Cardiac septum (tissue), 1 donor: ENCODE measurements at places on chromosomes 4 and X. TPM values are rescaled to one million over a fixed set of nuclear protein-coding genes. Genes with fewer than 3 reads are reported as not detected.
A peak's percentile ranks its signal among the peaks of the same experiment; 100 is the strongest.

DNA sequence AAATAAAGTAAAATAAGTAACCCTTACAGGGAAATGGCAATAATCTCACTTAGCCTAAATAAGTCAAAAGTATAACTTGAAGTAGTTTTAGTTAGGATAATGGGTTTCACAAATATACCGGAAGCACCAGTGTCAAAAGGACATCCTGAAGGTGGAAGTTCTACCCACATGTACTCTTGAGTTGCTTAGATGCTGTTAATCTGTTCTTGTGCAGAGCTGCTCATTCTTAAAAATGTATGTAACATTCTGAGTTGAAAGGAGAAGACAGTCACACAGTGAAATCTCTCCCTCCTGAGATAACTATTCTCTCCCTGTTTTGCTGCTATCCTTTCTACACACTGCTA lies 11.2 kb upstream of the CCNG2 start:
- no peak for DNase-seq

DNA sequence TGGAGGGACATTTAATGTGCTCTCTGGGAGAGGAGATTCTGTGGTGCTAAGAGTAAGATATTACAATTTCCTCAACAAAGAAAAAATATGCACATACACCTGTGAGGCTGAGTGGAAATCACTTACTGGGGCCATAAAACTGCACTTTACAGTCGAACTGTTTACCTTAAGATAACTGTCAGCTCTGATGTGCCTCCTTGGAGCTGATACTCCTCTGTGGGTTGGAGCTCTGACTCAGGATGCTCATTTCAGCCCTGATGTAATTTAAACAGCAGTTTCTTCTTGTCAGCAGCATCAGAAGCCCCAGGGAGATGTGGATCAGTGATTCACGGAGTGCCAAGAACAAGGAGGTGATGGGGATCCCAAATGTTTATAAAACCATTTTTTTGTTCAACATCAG lies 241.9 kb upstream of the SFRP2 start:
- no peak for DNase-seq

DNA sequence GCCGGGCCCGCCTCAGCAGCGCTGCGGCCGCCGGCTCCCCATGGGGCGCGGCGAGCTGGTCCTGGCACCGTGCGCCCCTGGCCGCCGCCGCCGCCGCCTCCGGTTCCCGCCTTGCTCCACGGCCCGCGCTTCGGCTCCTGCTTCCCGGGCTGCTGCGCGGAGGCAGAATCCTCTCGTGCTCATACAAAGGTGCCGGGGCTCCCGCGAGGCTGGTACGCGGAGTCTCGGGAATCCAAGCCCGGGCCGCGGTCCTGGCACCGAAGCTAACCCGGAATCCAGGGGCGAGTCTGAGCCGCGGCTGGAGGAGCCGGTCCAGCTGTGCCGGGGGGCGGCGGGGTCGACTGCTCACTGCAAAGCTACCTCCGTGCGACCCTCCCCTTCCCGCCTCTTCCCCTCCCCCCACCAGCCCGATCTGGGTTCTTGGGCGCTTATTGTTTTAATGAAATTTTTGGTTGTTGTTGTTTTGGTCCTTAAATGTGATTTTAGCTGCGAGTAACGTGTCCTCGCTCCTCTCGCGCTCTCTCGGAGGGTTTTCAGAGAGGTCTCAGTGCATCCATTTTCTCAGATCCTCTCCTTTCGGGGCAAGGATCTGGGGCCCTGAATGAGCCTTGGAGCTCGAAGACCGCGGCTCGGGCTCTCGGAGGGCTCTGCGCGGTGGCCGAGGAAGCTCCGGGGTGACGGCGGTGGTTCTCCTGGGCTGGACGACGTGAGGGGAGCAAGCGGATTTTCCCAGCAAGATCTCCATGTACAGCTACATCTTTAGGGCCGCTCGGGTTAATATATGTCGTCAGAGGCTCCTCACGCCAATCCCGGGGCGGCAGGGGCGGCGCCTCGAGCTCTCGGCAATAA lies at the start of gene HAND2:
HAND2 (minus strand) TSS at position 753 of the 849 bp plus-strand sequence. CDS start 940 bp downstream, outside the sequence.
- peak; percentile 90 for DNase-seq

- no peak for DNase-seq
Measured at GRCh38 chr4:112747036-112747435, 110.1 kb downstream of the LARP7 start.

DNA sequence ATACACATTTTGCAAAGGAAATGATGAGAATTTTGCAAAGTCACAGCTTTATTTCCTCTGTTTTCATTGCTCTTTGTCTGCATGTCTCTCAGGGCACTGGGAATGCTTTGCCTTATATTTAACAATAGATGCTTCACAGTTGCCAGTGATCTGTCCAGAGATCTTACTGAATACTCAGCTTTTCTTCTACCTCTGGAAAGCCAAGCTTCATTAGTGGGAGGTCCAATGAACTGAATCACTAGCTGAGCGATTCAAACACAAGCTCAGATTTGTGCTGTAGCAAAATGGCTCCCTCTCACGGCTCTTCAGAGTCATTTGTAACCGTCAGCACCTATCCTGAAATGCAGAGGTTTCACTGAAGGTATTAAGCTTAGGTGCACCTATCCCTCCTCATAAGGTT lies 138.9 kb downstream of the DCLK2 start:
- no peak for DNase-seq

DNA sequence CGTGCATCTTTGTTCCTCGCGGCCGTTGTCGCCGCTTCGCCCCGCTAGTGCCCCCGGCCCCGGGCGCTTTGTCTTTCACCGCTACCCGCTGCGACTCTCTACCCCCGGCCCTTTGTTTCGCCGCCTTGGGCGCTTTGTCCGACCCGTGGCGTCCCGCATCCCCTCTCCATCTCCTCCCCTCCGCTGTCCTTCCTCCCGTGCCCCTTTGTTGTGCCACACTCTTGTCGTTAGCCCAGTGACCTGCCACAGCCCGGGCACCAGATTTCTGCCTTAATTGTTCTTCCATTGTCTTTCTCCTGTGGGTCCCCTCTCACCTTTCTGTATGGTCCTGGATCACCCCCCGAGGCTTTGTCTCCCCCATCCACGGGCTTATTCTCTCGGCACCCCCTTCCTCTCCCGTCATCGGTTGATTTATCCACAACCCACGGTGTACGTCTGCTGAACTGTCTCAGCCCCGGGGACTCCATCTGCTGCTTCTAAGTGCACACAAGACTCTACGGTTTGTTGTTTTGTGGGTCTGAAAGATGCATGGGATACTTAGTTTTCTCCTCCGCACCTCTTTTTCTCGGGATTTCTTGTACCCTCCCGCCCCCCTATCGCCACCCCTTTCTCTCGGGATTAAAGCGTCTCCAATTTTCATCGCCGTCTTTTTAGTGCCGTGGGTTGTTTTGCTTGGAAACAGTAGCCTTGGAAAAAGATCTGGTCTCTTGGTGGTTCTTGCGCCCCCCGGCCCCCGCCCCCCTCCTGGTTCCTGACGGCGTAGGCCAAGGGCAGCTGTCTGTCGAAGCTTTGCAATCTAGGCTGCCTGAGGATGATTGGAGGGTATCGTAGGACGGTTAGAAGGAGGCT lies 783 bp downstream of the RBPJ start:
- no peak for DNase-seq

DNA sequence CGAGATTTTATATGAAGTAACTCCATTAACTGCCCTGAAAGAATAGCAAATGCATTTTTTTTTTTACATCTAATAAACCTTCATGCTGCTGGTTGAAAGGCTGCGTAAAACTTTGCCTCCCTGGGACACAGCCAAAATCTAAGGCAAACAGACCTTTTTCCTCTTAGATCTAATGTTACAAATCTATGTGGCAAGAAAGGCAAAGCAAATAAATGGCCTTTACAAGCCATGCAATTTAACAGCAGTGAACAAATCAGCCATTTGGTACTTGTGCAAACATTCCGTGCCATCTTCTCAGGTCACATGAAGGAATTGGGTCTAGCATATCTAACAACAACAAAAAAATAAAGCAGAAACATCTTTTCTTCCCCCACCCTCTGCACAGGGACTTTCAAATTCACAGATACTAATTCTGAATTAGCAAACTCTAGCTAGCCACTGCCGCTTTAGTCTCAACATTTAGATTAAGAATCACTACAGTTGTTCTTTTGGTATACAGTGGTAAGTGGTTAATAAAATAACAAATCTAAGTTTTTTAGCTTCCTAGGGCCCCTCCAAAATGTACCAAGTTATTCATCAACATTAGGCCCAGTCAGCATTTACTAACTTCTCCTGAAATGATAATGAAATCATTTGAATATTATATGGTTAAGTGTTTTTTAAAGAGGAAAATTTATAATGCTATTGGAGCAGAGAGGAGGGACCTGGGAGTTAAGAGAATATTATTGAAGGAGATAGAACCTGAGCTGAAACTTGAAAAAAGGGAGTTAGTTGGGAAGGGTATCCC lies 593.8 kb downstream of the SMARCA1 start:
- no peak for DNase-seq

GRCh38 chr4:99404595-99405287 lies 30.4 kb downstream of the ADH7 start:
- DNase-seq, result no peak

DNA sequence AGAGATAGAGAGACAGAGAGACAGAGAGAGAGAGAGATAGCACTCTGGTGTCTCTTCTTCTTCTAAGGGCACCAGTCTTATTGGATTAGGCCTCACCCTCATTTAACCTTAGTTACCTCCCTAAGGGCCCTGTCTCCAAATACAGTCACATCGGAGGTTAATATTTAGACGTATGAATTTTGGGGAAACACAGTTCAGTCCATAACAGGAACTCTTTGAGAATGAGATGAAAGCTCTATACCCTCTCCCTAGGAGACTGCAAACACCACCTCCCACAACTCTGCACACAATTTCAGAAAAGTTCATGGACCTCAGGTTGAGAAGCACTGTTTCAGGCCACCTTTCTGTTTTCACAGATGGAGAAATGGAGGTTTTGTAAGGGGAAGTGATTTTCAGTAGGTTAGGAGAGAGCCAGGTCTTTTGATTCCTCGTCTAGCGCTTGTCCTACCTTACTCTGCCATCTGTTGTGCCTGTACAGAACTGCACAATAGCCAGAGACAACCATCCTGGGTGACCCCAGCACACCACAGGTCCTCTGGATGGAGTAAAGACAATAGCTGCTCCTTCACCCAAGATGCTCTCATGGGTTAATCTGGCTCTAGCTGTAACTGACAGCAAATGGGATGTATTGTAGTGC lies 16.9 kb upstream of the LOC101059915 start:
- no peak for DNase-seq

DNA sequence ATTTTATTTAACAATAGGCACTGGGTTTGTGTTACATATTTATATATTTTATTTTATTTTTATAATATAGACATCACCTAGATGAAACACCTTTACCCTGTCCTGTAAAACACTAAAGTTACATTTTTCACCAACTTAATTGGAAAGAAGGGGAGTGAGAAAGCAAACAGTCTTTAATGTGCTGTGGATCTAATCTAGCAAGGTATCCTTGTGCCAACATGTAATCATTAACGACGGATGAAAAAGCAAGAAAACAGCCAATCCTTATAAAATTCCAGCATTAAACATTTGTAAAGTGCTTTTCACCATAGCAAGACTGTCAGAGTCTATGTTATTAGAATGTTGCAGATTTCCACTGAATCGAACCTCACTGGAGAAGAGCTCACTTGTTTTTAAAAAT lies 92.7 kb downstream of the HHIP start:
- DNase-seq, result no peak

DNA sequence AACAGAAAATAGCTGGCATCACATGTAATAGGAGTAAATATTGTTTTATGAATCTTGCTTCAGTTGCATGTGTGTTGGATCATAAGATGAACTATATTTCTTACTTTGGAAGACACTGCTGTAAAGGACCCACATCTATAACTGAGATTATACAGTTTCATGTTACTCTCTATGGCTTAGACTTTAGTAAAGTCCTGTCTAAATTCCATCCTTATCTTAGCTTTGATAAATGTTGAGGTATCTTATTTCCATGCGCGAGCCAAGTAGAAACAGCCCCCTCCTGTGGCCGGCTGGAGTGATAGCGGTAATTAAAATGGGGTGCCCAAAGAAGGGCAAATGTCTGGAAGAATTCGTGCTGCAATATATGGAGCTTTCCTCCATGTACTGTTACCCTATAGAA lies 43.0 kb downstream of the CCDC158 start:
- no peak for DNase-seq

GRCh38 chr4:87632469-87632868 lies 17.6 kb upstream of the DMP1 start:
- DNase-seq, result no peak

DNA sequence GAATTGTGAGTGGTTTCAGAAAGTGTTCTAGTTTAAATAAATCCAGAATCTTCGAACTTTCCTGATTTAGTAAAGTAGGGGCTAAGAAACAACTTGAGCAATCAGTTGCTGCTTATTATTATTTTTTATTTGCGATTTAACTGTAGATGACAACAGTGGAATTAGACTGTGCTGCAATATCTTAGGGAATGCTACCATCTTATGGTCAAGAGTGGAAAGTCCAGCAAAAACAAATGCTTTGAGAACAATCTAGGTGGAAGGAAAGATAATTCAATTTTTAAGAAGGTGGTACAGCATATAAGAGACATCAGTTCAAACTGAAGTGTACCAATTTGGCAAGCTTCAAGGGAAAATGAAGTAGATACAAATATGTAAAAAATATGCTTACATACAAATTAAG lies 73.3 kb downstream of the CYLC1 start:
- no peak for DNase-seq

DNA sequence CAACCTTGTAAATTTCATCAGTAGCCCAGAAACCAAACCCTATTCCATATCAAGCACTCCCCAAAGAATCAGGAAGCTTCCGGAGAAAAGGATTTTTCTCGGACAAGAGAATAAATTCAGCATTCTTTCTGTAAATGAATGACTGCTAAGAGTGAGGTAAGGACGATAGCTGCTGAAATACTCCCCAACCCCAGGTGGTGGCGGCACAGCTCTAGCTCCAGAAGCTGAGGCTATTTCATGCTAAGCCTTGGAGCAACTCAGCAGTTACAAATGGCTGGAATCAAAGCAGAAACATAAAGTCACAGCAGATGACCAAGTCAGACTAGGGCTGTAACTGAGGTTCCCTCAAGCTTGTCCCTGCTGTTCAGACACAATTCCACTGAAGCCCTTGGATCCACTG lies 13.9 kb upstream of the PCDH19 start:
- no peak for DNase-seq

Gene UGT2B10
- total RNA-seq, result not detected

Gene CACNA1F
- total RNA-seq, result 0.08 TPM

Gene EVC2
- total RNA-seq, result 1.3 TPM

Gene TMEM154
- 1.6 TPM for total RNA-seq

Gene HS3ST1
- 1.2 TPM for total RNA-seq
